ENCODE measurements at places on chromosomes 11 and 22.

GRCh38 chr11:122814401-122814800 lies 23.9 kb upstream of the CRTAM start:
- DNase-seq: no peak

- DNase-seq: no peak
These were observed 1069.6 kb downstream of the BRD1 start for GRCh38 chr22:48757985-48758561.

- DNase-seq: no peak
These were observed 38.4 kb upstream of the TPBGL start for GRCh38 chr11:75202195-75202594.

GRCh38 chr22:42648368-42649245 lies 585 bp downstream of the CYB5R3 start:
- DNase-seq: no peak

DNA sequence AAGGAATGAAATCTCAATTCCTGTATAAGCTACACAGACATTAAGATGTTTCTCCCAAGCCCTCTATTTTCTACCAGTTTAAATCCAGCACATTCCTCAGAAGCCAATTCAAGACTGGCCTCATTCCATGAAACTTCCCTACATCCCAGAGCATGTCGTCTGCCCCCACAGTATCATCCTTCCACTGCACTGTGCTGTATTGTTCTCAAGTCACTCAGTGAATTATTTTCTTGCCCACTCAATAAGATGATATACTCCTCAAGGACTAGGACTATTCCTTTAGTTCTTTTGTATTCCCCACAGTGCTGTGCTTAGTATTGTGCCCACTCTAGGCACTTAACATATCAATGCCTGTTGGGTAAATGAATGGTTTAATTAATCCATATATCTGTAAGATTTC lies 203.1 kb upstream of the BLID start:
- no peak for DNase-seq

DNA sequence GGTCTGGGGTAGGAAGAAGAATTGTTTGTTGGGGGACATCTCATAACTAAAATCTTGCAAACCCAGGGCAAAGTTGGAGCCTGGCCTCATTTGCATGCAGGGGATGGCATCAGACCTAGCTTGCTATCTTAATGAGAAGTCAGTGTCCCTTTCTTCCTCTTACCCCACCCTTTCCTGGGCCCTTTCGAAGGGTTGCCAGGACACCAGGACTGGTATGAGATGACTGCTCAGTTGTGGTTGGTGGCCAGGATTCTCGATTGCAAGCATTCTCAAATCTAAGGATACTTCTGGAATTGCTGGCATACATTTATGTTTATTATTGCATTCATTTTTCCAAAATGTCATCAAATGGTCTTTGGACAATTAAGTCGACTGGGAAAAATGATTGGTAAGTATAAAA lies 131.0 kb downstream of the SLC1A2 start:
- no peak for DNase-seq

GRCh38 chr22:45949258-45949870 lies 27.6 kb downstream of the WNT7B start:
- DNase-seq: no peak

- no peak for DNase-seq
These were observed 18.1 kb downstream of the DUSP8 start for GRCh38 chr11:1553808-1554594.

- no peak for DNase-seq
These were observed 230.4 kb upstream of the MTNR1B start for GRCh38 chr11:92739041-92739440.

DNA sequence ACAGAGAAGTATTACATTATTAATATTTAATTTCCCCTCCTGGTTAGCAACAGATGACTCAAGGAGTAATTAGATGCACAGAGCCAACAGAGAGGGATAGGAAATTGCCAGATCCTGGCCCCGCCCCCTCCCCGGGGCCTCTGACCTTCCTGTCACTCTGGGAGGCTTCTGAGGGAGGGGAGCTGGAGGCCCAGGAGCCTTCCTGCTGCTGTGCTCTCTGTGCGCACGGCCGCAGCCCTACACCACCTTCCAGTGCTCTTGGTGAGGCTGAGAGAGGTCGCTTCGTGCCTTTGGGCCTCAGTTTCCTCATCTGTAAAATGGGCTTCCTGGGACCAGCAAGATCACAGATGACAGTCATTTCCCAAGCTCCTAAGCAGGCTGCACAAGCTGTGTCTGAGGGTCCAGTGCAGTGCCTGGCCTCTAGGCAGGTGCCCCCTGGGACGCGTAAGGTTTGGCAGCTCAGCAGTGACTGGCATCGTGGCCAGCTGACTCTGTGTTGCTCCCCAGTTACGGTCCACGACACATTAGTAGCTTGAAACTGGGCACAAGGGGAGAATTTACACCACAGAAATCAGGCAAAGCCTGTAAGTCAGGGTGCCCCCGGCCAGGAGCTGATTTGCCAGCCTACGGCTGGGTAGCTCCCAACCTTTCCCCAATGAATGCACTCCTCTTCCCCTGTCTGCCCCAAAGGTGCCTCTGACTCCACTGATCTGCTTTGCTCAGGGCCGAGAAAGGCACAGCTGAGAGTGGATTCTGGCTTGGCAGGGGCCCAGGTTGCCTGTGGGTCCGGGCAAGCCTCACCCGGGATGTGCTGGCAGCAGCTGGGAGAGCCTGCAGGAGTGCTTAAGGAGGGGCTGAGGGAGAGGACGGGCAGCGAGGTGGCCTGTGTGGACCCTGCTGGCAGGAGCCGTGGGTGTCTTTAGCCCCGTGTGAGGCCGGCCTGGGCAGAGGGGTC lies 2.3 kb downstream of the ADORA2A start:
- DNase-seq: peak; percentile 36

DNA sequence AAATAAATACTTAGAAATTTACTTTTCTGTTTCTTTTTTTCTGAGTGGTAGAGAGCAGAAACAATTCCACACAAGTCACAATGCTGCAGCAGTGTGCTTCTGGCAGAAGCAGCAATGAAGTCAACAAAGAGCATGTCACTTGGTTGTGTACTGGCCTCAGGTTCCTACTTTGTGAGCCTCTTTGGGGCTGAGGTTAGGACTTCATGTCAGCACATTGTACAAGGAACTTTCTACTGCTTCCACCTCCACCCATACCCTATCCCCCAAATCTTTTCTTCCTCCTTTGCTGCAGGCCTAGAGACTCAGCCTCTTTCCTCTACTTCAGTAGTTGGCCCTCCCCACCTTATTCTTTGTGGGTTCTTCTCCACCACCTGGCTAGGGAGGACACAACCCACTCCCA lies 252.7 kb upstream of the PITPNB start:
- no peak for DNase-seq

- no peak for DNase-seq
These were observed 22.4 kb downstream of the PIWIL3 start for GRCh38 chr22:24752088-24752623.

DNA sequence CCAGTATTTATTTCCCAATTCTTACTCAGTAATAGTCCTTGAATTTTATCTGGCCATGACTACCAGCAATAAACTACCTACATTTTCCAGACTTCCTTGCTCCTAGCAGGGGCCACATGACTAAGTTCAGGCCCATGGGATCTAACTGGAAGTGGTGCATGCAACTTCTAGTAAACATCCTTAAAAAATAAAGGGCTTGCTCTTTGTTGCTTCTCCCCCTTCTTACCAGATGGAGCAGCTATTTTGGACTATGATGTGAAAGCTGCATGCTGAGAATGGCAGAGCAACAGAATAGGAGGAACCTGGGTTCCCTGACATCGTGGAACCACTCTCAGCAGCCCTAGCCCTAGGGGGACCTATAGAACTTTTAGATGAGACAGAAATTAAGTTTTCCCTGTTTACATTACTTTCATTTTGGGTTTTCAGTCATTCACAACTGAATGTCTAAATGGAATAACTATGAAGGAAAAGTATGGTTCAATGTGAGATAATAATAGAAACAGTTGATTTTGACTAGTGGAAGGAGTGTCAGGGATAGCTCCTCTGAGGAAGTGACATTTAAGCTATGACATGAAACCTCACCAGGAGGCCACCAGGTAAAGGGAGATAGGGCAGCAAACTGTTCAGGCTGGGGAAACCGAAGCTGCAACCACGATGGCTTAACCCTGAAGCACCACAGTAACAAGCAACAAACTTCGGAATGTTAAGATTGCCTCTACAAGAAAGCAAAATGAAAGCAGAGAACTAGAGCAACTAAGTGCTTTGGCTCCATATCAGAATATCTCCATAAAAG lies 48.9 kb downstream of the PHF21A start:
- no peak for DNase-seq

DNA sequence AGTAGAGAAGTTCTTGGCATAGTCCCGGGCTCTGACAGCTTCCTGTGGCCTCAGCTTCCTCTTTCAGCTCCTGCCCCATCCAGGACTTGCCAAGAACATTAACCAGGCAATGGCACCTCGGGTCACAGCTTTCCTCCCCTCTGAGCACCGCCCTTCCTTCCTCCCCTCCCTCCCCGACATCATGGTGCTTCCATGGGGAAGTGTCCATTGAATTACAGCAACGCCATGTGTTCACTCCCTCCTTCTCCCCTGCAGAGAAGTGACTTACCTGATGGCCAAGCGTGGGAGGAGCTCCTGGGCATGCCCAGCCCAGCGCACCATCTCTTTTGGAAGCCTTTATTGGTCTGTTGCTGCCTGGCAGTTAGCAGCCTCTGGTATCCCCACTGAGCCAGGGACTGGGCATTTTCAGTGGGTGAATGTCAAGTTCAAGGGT lies 25.8 kb upstream of the DAGLA start:
- DNase-seq: no peak

DNA sequence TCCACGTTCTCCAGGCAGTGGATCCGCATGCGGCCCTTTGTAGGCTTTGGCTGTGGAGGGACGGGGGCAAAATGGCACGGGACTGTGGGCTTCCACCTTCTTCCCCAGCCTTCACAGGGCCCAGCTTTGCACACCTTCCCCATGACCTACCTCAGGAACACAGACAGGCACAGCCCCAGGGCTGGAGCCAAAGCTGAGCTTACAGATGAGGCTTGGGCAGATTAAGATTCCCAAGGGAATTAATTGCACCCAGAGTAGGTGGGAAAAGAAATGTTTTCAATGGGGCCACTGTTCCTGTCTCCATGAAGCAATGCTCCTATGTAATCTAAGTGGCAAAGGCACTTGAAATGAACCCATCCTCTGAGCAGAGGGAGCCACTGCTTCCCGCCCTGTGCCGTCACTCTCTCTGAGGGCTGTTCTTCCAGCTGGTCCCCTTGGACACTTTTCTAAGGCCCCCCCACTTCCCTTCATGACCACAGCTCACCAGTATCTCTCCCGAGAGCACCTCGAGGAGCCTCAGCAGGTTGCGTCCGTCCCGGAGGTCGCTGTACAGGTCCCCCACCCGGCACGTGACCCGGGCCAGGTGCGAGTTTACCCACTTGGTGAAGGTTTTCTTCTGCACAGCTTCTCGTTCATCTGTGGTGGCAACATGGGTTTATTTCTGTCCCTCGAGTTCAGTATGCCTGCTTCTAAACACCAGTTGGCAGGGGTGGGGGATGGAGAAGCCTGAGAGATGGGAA lies 13.5 kb downstream of the SPTBN2 start:
- DNase-seq: no peak

GRCh38 chr22:24153353-24153752 lies 27.9 kb upstream of the SUSD2 start:
- peak; percentile 16 for DNase-seq

DNA sequence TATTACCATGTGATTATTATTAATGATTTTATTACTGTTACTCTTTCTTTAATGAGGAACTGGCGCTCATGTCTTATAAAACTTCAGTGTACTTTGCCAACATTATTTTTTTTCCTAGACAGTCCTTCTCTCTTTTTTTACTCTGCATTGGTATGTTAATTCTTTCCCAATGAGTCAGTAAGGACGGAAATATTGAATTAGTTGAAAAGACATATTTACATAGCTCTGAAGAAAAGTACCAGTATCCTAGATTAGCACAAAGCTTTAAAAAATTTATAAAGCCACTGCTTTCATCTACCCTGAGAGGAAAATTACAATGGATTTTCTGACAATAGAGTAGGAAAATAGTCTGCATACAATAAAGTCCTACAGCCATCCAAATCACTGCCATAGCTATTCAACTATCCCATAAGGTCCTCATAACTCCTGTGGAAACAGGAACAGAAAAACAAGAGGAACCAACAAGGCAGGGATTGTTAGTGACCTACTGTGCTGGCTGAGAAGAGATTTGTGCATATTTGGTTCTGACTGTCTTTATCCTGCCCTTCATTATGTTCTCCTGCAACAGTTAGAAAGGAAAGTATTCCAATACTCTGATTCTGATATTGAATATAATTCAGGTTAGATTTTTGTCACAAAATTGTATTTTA lies 314.4 kb downstream of the AASDHPPT start:
- DNase-seq: no peak

DNA sequence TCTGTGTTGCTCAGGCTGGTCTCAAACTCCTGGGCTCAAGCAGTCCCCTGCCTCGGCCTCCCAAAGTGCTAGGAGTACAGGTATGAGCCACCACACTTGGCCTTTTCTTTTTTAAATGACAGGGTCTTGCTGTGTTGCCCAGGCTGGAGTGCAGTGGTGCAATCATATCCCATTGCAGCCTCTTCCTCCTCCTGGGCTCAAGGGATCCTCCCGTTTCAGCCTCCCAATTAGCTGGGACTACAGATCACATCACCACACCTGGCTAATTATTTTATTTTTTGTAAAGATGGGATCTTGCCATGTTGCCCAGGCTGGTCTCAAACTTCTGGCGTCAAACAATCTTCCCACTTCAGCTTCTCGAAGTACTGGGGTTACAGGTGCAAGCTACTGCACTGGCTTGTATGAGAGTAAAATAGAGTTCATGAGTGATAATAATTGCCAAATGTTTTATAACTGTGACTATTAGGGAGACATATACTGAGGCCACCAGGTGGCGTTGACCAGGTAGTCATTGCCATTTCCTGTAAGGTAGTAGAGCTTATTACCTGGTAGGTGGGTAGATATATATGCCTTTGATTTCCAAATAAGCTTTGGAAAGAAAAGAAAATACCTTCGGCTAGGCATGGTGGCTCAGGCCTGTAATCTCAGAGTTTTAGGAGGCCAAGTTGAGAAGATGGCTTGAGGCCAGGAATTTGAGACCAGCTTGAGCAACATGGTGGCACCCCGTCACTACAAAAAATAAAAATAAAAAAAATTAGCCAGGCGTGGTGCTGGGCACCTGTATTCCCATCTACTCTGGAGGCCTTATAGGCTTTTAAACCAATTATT lies 5.4 kb downstream of the FDX1 start:
- no peak for DNase-seq

DNA sequence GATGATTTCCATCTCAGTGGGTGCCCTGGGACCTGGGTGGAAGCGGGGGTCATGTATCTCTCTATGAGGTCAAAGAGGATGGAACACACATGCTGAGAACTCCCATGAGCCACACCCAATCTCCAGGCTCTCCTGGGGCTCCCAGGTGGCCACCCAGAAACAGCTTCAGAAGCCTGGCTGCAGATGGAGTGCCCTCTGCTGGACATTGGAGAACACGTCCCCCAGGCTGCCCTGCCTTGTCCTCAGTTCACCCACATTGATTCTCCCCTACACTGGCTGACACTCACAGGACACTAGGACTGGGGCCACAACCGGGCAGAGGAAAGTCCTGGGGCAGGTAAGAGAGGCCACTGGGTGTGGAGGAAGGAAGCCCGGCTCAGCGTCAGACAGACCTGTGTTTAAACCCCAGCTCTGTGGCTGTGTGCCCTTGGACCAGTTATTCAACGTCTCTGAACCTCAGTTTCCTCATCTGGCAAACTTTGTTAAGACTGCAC lies 4.5 kb upstream of the NOL12 start:
- peak; percentile 51 for DNase-seq

Measured in activated CD4-positive, CD25-positive, alpha-beta regulatory T cell treated with anti-CD3 and anti-CD28 coated beads, Interleukin-2, amount 50 U/mL, for 16 hours (primary cell).